NCI-H2029 (cell line): ENCODE measurements at places on chromosomes 4 and X.

- DNase-seq: no peak
Observed at GRCh38 chrX:97556359-97556758, 672.7 kb downstream of the RPA4 start.

GRCh38 chr4:113436360-113436759 lies 325.2 kb downstream of the CAMK2D start:
- no peak for DNase-seq

- no peak for DNase-seq
Observed at GRCh38 chrX:49972328-49972860, 50.0 kb downstream of the CLCN5 start.

- DNase-seq: no peak
Observed at GRCh38 chr4:165085946-165086345, 26.7 kb downstream of the TMEM192 start.

DNA sequence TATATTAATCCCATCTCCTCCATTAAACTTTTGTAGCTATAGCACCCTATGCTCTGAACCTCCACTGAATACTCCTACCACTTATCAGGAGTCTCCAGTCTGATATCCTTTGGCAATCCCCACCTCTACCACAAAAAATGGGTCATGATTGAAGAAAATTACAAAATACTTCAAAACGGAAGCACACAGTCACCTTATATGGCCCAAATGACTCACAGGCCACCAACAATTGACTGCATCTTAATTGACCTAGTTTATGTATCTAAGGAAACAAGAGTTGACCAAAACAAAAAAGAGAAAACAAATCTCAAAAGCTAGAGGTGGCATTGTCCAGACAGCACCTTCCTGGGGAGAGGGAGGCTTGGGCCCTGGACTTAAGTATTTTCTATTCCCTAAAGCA lies 120.0 kb upstream of the DIAPH2 start:
- DNase-seq: no peak

DNA sequence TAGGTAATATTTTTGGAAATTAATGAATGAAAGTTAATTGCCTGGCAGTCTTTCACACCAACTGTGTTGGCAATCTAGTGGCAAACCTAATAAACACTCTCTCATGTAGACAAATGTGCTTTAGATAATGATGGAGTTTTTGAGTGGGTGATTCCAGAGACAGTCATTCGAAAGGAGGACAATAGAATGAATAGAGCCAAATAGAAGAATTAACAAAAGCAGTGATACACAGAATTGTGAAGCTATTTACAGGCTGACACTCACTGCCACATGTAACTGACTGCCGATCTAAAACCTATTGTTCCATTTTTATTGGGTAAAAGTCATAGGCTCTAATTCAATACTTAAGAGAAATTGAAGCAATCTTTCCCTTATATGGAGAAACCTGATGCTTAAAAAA lies 338.5 kb downstream of the PCDH7 start:
- no peak for DNase-seq

GRCh38 chr4:27318740-27319139 lies 458.1 kb downstream of the STIM2 start:
- DNase-seq: no peak

DNA sequence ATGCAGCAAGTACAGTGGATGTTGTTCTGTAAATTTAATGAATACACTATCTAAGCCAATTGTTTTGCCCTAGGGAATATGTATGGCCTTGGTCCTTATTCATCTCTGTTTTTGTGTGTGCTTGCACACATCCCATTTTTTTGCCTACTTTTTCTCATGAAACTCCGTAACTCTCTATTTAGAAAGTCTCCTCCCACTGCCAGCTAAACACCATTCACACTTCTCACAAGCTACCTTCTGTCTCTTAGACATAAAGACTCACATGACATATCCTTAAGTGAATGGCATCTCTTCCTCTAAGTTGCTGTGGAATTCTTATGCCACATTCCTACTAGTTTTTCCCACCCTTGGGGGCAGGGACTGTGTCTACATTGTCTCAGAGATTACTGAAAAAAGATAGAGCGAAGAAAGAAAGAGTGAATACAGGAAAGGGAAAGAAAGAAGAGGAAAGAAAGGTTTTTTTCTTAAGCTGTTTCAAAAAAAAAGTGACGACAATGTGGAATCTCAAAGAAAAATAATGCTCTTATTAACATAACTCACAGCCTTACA lies 117.5 kb downstream of the ATG4A start:
- DNase-seq: no peak
